Keratinocyte (primary cell): ENCODE measurements at places on chromosomes 1 and 21. TPM values are rescaled to one million over a fixed set of nuclear protein-coding genes. Genes with fewer than 3 reads are reported as not detected.

ACTN2 gene
- not detected in 3 replicates for polyA plus RNA-seq

TMEM79 gene
- 9.6 to 31.8 TPM (median 14.2 TPM) in 3 replicates for polyA plus RNA-seq

KHDC4 gene
- polyA plus RNA-seq: 31.6 to 61.0 TPM (median 51.3 TPM) in 3 replicates

ASAP3 gene
- 6.4 to 22.6 TPM (median 11.4 TPM) in 3 replicates for polyA plus RNA-seq

NBPF8 gene
- 16.1 to 25.8 TPM (median 20.6 TPM) in 3 replicates for polyA plus RNA-seq

GRCh38 chr1:54171016-54171415 is 18.2 kb upstream of the CDCP2 start:
- H3K4me1 ChIP-seq: peaks cover 23% of the 10 kb centered on the region
- H3K27ac ChIP-seq: no peak overlapping the region
- no peak for DNase-seq
- no peaks in the 10 kb centered on the region for H3K27me3 ChIP-seq
- H3K36me3 ChIP-seq: no peaks in the 10 kb centered on the region

- no peak overlapping the region for H3K27ac ChIP-seq
- no peaks in the 10 kb centered on the region for H3K27me3 ChIP-seq
- no peak overlapping the region for H3K4me3 ChIP-seq
- no peaks in the 10 kb centered on the region for H3K4me1 ChIP-seq
- H3K36me3 ChIP-seq: no peaks in the 10 kb centered on the region
- DNase-seq: no peak
Measured at GRCh38 chr1:94962409-94963265, 35.7 kb upstream of the CNN3 start.

GRCh38 chr1:178183796-178184195 is 89.9 kb downstream of the RASAL2 start:
- H3K27me3 ChIP-seq: no peaks in the 10 kb centered on the region
- peaks cover 4% of the 10 kb centered on the region for H3K36me3 ChIP-seq
- no peak for DNase-seq
- H3K4me3 ChIP-seq: no peak overlapping the region
- no peak overlapping the region for H3K27ac ChIP-seq

DNA sequence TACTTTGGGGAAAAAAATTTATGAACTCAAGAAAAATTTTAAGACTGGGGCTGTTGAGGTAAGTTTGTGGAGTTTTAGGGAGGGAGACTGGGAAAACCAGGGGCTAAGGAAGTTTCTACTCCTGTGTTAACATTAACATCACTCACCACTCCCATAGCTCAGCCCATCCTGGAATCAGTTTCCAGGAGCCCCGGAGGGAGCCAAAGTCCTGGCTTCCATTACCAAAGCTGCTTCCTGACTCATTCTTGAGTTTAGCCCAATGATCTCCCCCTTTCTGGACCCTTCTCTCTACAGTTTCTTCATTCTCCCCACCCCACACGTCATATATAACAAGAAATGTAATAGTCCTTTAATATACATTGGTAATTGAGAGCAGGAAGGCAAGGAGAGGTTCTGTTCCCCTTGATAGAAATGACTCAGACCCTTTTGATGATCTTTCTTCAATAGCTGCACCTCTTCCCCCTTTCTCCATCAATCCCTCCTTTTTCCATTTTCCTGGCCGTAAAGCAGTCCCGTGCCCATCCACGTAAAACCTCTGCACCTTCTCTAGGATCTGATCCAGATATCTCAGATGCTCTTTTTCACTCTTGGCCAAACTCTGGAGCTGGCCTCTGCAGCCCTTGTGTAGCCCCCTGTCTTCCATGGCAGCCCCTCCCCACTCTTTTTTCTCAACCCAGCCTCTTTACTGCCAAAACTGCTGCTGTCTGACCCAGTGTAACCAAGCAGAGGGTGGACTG is 4.6 kb upstream of the PIAS3 start:
- no peaks in the 10 kb centered on the region for H3K36me3 ChIP-seq
- no peak overlapping the region for H3K27ac ChIP-seq
- H3K4me3 ChIP-seq: no peak overlapping the region

GRCh38 chr21:34543017-34543416 is 31.0 kb upstream of the KCNE1 start:
- no peaks in the 10 kb centered on the region for H3K27me3 ChIP-seq
- no peak overlapping the region for H3K27ac ChIP-seq
- H3K4me1 ChIP-seq: peaks cover 10% of the 10 kb centered on the region
- H3K36me3 ChIP-seq: no peaks in the 10 kb centered on the region

DNA sequence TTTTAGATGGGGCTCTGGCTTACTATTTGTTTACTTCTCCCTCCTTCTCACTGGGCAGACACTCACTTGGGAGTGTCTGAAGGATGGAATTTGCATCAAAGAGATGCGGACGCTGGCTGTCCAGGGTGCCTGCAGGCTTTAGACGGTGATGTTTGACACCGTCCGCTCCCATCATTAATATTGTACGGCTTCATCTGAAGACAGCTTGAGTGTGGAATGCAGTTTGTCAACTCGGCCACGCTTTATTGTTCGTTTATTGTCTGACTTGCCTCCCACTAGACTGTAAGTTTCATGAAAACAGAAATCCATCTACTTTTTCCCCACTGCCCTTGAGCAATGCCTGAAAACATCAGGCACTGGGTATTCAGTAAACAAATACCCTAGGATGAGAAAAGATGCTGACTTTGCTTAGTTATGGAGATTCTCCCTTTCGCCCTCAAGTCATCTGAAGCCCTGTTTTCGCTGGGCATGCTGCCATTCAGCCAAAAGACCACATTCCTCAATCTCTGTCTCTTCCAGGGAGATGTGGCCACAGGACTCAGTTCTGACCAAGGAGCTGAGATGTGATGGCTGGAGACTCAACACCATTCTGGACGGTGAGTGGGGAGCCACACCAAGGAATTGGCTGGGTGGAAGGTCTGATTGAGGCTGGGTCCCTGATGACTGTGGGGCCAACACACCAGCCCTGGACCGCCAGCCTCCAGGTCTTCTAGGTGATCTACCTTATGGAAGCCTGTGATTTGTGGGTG is 87.6 kb downstream of the BCAR3 start:
- no peak overlapping the region for H3K4me3 ChIP-seq
- no peak for DNase-seq

DNA sequence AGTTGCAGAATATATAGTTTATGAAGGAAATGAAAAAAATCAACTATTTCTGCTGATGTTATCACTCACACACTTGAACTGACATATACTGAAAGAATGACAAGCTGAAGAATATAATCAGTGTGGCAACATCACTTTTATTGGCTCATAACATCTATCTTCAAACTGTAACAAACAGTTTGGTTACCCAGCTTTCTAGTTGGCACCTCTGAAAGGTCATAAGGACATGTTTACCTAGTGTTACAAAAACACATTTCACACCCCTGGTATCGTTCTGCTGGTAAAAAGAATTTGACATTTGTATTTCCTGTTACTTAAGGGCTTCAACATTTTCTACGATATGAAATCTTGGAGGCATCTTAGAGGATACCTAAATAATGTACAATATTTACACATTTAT is 1267.0 kb upstream of the NCAM2 start:
- H3K4me3 ChIP-seq: no peak overlapping the region
- H3K4me1 ChIP-seq: no peaks in the 10 kb centered on the region
- no peaks in the 10 kb centered on the region for H3K36me3 ChIP-seq
- no peak overlapping the region for H3K27ac ChIP-seq
- H3K27me3 ChIP-seq: no peaks in the 10 kb centered on the region
